Activated CD4-positive, alpha-beta T cell treated with anti-CD3 and anti-CD28 coated beads for 24 hours (primary cell): ENCODE measurements at places on chromosomes 3 and 15.

DNA sequence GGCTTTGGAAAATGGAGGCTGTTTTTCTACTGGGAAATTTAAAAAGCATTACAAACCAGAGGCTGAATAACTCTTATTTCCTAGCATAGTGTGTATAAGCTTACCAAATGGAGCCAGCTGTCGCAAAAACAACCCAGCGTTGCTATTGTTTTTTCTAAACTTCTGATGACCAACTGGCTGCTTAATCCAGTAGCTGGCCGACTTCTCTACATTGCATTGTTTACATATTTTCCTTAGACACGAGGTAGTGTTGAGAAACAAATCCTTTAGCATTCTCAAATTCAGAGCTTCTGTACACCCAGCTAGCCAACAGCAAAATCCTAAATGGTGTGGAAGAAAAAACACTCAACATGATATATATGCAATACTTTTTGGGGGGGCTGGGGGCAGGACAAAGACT, 161.0 kb upstream of the ADAMTS9 start:
- DNase-seq, result no peak

DNA sequence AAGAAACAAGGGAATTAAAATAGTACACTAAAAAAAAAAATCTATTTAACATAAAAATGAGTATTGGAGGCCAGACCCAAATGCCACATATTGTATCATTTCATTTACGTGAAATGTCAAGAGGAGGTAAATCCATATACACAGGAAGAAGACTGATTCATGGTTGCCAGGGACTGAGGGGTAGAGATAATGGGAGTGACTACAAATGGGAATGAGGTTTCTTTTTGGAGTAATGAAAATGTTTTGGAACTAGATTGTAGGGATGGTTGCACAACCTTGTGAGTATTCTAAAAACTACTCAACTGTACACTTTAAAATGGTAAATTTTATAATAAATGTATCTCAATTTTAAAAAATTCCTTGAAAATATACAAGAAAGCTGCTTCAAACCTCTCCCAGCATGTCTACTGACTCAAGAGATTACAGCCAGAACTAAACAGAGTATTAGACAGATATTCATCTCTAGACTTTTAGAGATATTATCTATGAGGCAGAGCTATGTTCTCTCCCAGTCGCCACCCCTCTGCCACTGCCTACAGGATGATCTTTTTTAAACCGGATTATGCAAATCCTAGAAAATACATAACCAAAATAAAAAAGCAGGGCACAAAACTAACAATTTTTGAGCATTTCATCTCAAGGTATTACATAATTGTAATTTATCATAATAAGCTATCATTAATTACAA, 6.2 kb downstream of the HLTF start:
- no peak for DNase-seq

- DNase-seq, result no peak
These were observed 42.3 kb upstream of the IQSEC1 start for GRCh38 chr3:13115576-13115910.

GRCh38 chr15:52784799-52785671, 5.1 kb downstream of the ONECUT1 start:
- DNase-seq, result no peak

- DNase-seq, result no peak
These were observed 13.9 kb downstream of the MAPKAPK3 start for GRCh38 chr3:50630877-50631276.

- DNase-seq, result no peak
These were observed 55.9 kb upstream of the MCTP2 start for GRCh38 chr15:94175420-94175819.

GRCh38 chr3:73024836-73025235, 28.2 kb downstream of the PPP4R2 start:
- DNase-seq, result no peak

- no peak for DNase-seq
These were observed 95.3 kb downstream of the TIGIT start for GRCh38 chr3:114389156-114389555.

DNA sequence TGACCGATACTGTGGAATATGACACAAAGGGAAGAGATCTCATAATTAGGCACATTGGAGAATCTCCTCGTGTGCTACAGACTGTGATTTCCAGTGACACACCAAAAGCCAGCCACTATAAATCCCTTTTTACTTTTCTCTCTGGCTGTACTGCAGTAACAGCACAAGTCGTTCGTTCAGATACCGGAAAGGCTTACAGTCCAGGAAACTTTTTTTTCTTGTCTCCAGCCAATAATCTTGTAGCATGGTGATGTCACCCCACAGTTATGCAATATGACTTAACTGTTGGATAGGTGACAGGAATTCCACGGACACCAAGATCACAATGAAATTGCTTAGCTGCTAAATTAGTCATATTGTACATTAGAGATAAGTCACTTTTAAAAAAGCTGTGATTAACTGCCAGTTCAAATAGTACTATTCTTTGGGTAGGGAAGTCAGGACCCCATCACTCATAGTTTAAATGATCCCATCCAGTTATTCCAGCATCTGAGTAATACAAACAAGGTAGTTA, 36.3 kb upstream of the TSC22D2 start:
- DNase-seq, result no peak

- no peak for DNase-seq
These were observed 247 bp downstream of the FETUB start for GRCh38 chr3:186640473-186640818.

DNA sequence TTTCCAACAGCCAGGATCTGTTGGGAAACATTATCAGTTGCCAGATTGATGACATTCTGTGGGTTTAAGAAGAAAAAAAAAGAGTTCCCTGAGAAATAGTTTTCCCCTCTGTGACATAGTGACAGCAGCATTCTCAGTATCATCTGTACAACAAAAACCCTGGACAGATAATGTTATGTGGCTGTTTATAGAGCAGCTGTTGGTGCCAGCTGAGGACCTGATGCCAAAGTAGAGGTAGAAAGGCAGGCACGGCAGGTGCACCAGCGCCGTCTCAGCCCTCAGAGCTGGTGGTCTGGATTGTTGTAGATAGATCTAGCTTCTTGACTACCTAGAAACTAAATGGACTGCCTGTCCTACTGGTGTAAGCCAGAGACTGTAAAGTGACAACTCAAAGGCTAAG, 56.2 kb upstream of the FILIP1L start:
- DNase-seq, result no peak

- no peak for DNase-seq
These were observed 52.0 kb downstream of the ILDR1 start for GRCh38 chr3:121970047-121970446.

DNA sequence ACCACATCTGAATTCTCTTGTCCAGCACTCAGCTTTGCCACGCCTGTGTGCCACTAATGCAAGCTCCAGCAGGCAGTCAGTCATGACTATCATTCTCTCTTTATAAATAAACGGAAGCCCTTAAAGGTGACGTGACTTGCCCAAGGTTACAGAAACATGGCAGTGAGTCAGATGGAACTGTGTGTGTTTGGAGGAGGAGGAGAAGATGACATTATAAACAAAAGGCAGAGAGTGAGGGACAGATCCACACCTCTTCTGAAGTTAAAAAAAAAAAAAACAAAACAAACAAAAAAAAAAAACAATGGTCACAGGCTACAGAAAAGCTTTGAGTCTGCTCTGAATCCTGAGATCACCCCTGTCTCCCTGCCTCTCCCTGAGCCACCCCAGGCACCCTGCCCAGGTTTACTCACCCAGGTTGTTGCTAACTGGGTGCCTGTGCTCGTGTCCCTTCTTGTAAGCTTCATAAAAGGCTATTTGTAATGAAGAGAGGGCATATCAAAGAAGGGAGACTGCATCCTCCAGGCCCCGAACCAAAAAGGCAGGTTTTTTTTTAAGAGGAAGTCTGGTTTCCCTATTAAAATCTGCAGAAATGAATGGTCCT, 119.7 kb upstream of the PHLDB2 start:
- no peak for DNase-seq

- DNase-seq, result no peak
These were observed 227.7 kb downstream of the TLE3 start for GRCh38 chr15:69869881-69870505.

GRCh38 chr3:54086652-54087405, 35.5 kb upstream of the CACNA2D3 start:
- no peak for DNase-seq

- no peak for DNase-seq
These were observed 60.4 kb downstream of the LYZL4 start for GRCh38 chr3:42349765-42350594.

GRCh38 chr15:95718441-95718840, 612.1 kb upstream of the NR2F2 start:
- no peak for DNase-seq

DNA sequence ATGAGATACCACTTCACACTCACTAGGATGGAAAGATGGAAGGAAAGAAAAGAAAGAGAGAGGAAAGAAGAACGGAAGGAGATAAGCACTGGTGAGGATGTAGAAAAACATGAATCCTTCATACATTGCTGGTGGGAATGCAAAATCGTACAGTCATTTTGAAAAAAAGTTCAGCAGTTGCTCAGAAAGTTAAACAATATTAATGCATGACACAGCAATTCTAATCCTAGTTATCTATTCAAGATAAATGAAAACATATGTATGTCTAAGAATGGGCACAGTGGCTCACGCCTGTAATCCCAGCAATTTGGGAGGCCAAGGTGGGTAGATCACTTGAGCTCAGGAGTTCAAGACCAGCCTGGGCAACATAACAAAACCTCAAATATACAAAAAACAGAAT, 59.1 kb downstream of the SENP7 start:
- DNase-seq, result no peak

DNA sequence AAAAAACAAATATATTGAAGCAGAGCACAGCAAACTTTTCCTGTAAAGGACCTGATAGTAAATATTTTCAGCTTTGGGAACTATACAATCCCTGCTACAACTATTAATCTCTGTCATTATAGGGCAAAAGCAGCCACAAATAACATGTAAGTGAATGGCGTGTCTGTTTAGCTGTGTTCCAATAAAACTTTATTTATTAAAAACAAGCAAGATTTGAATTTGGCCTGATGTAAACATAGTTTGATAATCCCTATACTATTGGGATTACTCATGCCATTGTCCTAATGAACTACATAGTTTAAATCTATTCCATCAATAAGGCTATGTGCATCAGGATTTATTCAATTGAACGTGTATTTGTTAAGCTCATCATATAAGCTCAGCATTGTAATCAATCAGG, 286.8 kb upstream of the CNTN6 start:
- no peak for DNase-seq

GRCh38 chr3:174951034-174951433, 91.9 kb downstream of the NAALADL2 start:
- no peak for DNase-seq

DNA sequence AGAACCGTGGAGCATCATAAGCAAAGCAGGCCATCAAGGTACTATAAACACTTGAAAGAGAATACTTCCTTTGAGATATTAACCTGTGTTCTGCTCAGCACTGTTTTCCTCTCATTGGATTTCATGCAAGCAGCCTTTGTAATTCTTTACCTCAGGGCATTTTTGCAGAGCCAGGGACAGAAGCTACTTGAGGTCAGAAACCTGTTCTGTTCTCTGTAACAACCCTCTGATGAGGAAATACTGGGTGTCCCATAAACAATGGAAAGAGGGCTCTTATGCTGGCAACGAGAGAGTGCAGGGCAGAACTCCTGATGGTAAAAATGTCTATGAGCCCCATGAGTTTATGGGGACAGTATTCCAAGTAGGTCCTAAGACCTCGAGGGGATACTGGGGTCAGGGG, 66.0 kb downstream of the DCLK3 start:
- no peak for DNase-seq

GRCh38 chr3:118128886-118129285, 905.8 kb downstream of the IGSF11 start:
- DNase-seq, result no peak

GRCh38 chr3:140727886-140728285, 50.0 kb downstream of the TRIM42 start:
- no peak for DNase-seq

DNA sequence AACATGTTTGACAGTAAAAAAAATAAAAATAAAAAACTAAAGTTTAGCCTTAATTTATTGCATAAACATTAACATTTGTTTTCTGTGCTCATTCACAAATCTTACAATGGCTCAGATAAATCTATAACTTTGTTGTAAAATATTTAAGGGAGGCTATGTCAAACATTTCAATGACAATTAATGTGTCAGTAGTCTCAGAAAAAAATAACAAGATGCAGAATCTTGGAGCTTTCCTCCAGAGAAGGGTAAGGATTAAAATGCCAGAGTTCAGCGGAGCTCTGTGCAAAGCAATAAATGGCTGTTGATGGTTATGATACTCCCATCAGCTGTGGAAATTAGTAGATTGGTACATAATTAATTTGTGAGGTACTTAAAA, 20.0 kb upstream of the CAPN7 start:
- no peak for DNase-seq

DNA sequence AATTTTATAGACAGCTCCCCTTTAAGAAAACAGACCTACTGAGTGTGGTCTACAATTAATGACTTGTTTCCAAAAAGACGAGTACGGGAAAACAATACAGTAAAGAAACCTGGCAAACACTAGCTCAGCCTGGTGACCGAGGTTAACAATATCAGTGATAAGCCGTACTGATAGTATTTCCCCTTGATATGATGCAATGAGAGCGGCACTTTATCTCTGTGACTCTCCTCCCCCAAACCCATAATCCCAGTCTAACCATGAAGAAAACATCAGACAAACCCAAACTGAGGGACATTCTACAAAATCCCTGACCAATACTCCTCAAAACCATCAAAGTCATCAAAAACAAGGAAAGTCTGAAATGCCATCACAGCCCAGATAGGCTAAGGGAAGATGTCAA, 8.2 kb downstream of the DENND4A start:
- no peak for DNase-seq

DNA sequence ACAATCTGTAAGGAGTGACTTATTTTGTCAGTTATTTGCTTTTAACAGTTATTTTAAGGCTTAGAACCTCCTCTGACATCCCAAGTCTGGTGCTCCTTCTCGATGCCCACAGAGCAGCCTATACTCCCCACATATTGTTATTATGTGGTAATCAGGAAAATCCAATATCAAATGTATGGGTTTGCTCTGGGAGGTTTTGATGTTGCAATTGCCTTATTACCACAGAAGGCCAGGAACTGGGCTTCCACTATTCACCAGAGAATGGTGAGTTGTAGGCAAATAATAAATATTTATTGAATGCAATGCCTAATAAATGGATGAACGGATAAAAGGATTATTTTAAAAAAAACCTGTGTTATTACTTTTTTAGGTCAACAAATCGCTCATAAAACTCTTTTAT, 12.2 kb downstream of the NEK10 start:
- DNase-seq, result no peak

DNA sequence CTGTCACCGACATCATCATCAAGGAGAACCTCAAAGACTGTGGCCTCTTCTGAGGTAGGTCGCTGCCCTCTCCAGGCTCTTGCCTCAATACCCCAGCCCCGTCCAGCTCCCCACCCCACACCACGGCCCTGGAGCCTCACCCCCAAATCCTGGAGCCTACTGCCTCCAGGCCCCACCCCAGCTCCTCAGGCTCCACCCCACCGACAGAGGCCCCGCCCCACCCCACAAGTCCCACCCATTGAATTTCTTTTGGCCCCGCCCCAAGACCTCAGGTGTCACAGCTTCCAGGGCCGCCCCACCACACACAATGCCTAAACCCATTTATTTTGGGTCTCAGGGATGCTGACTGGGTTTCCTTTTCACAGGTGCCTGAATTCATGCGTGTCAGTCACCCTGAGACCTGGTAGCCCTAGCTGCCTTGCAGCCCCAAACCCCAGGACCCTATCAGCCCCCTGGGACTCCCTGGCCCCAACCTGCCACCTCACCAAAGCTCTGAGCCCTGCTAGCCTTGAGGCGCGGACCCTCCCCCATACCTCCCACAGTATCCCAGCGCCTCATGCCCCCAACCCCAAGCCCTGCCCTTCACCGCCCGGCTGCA, 3.6 kb downstream of the GNAT1 start:
- DNase-seq, result peak; percentile 28
